ENCODE measurements at places on chromosomes 2 and 18.

- no peak for DNase-seq
Observed at GRCh38 chr18:64276311-64277090, 127.6 kb upstream of the LINC00305 start.

DNA sequence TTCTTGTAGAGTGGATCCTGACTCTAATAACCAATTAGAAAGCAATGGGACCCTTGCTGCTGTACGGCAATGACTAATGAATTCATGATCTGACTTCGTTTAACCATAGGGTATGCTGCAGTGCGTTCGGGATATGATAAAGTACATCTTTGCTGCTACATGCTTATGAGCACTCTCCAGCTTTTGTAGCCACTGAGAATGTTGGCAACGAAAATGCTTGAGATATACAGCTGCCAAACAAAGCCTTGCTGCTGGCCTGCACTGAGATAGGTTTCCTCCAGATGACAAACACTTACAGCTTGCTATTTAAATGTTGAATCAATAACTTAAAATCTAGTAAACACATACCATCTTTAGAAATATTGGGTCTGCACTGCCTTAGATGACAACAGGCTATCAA lies 372.4 kb upstream of the SLC8A1 start:
- DNase-seq: no peak

- DNase-seq: no peak
Observed at GRCh38 chr2:54561010-54561409, 104.9 kb downstream of the SPTBN1 start.

DNA sequence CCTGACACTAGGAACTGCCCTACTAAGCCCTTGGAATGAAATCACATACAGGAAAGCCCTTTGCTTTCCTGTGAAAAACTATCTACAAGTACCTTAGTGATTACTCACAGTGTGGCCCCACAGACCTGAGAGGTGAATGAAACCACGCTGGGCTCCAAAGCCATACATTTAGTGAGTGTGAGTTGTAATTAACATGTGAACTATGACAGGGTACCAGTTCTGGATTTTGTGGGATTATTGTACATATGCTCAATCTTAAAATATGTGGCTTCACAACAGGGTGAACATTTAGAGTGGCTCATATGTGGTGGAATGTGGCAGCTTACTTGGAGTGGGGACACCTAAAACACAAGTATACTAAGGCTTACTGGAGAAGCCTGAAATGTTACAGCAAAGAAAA lies 12.3 kb downstream of the KCTD1 start:
- no peak for DNase-seq

DNA sequence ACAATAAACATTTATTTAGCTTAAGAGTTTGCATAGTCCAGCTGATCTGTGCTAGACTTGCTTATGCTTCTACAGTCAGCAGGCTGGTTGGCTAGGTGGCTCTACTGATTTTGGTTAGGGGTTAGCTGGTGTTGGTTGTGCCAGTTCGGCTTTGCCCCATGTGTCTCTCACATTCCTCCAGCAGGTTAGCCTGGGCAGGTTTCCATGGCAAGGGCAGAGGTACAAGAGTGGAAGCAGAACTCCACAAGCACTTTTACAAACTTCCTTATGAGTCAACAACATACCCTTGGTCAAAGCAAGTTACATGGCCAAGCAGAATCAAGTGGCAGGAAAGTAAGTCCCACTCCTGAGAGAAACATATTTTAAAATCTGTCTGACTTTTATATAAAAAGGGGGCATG lies 82.3 kb downstream of the SS18 start:
- no peak for DNase-seq

- no peak for DNase-seq
Observed at GRCh38 chr2:68386365-68386764, 21.3 kb downstream of the PLEK start.

GRCh38 chr2:152961351-152961750 lies 242.9 kb downstream of the ARL6IP6 start:
- DNase-seq: no peak

- no peak for DNase-seq
Observed at GRCh38 chr18:48284743-48285142, 124.4 kb downstream of the ZBTB7C start.

- DNase-seq: no peak
Observed at GRCh38 chr2:24402242-24403097, 42.1 kb upstream of the ITSN2 start.

DNA sequence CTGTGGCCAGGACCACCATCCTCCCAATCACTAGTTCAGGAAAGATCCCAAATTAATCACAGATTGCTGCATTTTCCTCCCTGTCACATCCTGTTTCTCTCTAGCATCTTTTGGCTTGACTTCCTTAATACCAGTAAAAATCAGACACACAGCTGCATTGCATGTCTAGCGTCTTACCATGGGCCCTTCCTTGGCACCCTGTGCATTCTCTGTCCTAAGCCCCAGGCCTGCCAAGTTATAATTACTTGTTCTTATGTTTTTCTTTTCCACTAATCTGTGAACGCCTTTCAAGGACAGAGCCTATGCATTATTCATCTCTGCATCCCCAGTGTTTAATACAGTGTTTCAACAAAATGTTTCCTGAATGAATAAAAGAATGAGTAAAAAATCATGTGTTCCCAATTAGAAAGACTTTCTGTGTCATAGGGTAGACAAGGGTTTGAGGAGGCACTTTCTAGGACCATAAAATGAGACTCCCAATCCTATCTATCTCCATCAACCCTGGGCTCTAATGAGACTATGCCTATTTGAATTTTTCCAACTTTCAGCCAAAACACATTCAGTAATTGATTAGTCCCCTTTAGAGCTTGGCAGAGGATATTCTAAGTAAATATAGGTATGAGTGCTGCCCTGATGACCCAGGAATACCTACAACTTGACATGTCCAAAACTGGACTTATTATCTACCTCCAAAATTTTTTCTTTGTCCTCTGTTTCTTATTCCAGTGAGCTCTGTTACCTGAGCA lies 10.3 kb upstream of the NT5C1B start:
- no peak for DNase-seq

DNA sequence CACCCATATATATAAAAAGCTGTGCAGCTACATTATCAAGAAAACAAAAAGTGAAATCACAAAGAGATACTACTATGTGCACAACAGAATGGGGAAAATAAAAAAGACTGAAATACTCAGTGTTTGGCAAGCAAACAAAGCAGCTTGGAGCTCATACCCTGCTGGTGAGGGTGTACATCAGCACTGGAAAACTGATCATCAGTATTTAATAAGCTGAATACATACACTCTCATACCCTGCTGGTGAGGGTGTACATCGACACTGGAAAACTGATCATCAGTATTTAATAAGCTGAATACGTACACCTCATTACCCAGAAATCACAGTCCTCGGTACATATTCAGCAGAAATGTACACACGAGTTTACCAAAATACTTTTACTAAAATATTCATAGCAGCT lies 220.8 kb downstream of the SPP2 start:
- no peak for DNase-seq

DNA sequence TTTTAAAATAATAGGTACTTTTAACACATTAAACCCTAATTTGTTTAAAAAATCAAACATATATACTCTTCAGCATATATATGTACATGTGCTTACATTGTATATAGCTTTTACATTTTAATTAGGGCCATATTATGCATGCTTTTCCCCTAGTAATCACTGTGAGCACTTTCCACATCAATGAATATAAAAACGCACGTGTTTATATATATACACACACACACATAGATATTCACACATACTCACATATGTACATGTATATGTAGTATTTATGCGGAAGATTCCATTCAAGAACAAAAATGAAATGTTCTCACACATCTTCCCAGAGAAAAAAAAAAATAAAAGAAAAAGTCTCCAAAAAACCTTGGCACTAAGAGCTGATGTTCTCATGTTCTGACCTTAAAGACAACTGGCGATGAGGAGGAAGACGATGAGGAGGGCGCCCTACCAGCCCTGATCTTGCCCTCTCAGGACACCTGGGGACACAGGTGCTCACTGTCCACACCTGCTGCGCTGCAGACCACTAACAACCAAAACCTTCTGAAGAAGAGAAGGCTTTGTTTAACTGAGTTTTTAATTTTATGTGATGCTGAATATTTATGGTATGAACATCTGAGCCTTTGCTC lies 184.7 kb downstream of the HDAC4 start:
- DNase-seq: no peak

- DNase-seq: no peak
Observed at GRCh38 chr18:21391074-21391673, 149.1 kb downstream of the GREB1L start.

- no peak for DNase-seq
Observed at GRCh38 chr2:64996871-64997307, 7.7 kb downstream of the SLC1A4 start.

- DNase-seq: no peak
Observed at GRCh38 chr2:84980263-84980983, 9.5 kb downstream of the KCMF1 start.

GRCh38 chr2:54636415-54637139 lies 86.9 kb upstream of the EML6 start:
- no peak for DNase-seq

GRCh38 chr18:1438458-1438910 lies 533.8 kb downstream of the ADCYAP1 start:
- no peak for DNase-seq

DNA sequence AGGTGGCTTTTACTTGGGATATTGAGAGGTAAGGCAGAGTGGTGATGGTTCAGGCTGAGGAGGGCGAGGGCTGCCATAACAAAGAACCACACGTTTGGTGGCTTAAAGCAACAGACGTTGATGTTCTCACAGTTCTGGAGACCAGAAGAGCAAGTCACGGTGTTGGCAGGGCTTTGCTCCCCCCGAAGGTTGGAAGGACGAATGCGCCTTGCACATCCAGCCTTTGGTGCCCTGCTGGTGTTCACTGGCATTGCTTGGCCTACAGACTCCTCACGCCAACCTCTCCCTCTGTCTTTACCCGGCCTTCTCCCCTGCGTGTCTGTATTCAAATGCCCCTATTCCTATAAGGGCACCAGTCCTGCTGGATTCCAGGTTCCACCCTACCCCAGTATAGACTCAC lies 125.4 kb downstream of the TPO start:
- no peak for DNase-seq

GRCh38 chr18:26637983-26638382 lies 89.6 kb upstream of the KCTD1 start:
- no peak for DNase-seq

DNA sequence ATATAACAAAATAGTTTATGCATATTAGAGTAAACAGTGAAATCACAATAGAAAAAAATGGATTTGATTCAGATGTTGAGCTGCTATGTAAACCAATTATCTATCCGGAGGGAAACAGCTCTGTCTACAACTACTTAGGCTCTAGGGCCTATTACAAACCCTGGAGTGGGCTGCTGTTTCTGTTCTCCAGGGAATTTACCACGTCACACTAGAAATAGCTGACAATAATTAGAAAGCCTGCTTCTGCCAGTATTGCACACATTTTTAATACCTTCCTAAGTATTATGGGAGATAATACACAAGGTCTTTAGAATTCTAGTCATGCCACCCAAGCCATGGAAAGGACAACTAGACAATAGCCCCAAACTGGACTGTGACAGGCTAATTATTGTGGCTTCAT lies 411.1 kb downstream of the FIGN start:
- no peak for DNase-seq

DNA sequence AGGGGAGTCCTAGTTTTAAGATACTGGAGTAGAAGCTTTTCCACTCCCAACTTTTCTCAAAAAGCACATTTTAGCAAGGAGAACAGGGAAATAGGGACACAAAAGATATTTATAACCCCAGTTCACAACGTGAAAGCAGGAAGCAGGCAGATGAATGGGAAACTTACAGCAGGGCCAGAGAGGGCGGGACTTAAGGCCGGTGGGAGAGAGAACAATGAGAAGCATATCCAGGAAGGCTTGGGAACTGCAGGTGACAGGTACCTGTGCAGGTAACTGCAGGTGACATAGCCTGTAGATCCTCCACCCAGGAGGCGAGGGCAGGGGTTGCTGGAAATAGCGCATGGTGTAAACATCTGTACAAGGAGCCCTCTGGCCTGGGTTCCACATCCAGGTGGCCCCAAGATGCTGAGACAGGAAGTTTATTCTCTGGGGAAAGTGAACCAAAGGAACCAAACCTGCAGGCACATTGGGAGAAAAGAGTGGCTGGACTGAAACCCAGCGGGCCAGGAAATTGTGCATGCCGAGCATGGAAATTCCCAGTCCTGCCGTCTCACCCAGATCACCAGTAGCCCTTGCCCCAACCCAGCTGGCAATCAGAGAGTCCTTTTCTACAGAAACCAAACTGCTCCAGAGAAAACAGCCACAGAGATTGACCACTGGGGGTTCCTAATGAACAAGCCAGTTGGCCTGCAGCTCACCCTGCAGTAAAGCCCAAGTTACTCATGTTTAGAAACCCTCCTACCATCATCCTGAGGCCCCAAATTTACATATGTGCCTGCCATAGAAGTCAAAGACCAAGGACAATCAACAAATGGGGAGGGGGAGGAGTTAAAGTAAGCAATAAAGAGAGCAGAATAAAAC lies 24.3 kb upstream of the COL6A3 start:
- no peak for DNase-seq

GRCh38 chr2:6934345-6934744 lies 17.1 kb downstream of the RNF144A start:
- no peak for DNase-seq

GRCh38 chr2:151175864-151176263 lies 85.8 kb downstream of the RBM43 start:
- DNase-seq: no peak

DNA sequence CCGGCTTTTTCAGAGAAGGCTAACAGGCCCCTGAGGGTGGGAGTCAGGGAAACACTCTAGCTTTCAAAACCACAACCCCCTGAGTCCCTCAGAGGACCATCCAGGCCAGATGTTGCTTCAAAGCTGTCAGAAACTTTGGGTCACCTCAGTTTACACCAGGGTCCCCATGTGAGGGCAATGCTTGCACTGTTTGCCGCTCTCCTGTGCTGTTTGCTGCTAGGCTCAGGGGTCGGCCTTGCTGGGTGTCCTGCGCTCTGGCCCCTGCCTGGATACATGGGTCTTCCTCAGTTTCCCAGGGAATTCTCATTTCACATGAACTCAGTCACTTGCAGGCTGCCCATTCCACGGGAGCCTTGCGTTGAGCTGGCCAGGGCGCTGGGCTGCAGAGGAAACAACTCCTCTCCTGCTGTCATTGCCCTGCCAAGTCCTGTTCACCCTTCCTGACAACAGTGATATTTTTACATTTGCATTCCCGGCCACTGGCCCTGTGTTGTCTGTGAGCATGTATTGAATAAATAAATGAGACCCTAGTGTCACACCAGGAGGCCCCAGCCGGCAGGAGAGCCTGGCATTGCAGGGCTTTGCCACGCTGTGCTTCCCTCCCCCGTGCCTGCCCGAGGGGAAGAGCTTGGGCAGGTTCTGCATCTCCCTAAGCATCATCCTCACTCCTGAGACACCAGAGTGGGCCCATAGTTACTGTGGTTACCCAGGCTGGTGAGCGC lies 73.2 kb upstream of the RAB6C start:
- no peak for DNase-seq

DNA sequence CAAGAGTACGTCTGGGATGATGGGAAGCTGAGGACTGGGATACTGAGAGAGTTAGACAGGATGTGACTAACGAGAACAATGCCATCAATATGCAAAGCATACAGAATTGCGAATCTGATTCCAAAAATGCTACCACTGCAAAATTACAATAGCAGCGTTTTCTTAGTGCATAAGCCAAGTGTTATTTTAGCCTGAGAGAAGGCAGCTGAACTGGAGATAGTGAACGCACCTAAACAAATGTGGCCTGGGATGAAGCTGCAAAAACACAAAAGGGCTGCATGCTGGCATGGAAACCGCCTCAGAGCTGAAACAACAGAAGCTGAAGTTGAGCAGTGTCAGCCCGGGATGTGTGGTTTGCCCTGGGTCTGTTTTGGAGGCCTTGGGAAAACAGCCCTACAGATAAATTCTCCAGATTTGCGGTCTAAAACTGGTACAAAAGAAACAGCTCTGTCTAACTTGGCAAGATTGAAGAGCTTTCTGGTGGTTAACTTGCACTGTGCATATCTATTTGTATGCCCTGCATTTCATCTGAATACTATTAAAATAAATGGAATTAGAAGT lies 45.5 kb downstream of the LYPD6 start:
- no peak for DNase-seq

Measured in frontal cortex (tissue), 4 donors.